LoVo (cell line): ENCODE measurements at places on chromosomes 1 and 21.
A peak's percentile ranks its signal among the peaks of the same experiment; 100 is the strongest.

DNA sequence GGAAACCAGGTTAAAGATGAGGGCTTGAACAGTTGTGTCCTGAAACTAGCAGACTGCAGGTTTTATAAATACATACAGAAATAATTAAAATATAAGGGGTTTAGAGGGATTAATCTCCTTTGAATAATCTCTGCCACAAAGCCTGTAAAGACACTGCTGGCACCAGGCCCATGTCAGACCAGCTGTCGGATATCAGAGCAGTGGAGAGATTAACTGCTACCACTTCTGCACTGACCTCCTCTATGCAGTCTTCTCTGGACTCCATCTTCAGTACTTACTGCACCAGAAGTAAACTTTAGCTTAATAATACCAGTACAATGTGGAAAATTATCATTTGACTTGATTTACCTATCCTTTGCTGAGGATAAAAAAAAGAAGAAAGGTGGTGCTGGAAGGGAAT, 128.6 kb downstream of the LHX4 start:
- DNase-seq: no peak

DNA sequence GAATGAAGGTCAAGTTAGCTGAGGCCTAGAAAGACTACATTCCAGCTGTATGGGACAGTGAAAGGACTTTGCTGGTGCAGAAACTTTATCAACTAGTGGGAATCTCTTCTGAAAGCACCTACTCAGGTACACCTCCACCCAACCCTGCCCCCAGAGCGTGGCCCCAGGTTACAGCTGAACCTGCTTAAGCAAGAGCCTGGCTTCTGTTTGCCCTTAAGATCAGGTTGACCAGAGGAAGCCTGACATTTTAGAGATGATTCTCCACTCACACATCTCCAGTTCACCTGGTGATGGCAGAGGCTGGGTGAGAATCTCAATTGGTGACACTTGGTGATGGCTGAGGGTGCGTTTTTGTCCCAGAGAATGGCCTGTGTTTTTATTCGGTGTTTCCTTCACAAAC, 24.0 kb downstream of the ELAPOR1 start:
- no peak for DNase-seq

GRCh38 chr1:233443040-233443760, 115.7 kb downstream of the MAP3K21 start:
- DNase-seq: peak; percentile 82

GRCh38 chr1:53413175-53414001, 45.8 kb upstream of the DMRTB1 start:
- DNase-seq: peak; percentile 5

DNA sequence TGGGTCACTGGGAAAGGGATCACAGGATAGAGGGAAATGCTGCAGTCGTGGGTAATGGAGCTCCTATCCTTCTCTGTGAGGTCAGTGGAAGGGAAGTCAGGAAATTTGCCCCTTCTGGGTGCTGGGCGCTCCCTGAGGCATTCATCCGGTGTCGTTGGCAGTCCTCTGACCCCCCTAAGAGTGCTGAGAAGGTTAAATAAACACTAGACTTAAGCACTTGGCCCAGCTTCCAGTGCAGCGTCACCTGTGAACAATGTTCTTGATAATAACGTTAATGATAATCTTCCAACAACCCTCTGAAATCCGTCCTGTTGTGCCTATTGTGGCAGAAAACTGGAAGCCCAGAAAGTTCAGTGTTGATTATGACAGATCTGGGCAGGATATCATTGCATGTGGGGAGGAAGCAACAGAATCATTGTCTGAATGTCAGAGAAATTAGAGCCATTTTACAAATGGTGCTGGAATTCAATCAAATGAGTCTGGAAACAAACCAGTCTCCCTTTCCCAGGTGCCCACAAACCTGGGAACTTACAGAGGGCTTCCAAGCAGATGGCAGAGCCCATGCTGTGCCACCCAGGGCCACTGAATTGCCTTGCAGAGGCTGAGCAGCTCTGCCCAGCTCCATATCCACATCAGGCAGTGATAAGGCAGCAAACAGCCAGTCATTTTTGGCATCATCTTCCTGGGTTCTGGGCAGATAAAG, 216.8 kb downstream of the KAZN start:
- no peak for DNase-seq

DNA sequence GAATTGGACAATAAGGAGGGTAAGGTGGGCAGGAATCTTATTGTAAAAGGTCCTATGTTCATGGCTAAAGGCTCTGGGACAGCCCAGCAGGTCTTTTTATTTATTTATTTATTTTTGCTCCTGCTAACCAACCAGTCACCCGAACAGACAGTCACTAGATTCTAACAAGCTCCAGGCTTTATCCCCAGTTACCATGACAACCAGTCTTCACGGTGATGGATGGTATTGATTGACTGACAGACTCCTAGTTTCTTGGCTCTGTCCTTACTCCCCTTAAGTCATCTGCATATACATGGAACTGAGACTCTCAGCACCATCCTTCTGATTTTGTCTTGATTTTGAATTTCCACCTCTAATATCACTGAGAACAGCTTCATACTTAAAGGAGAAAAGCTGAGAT, 44.3 kb downstream of the C8A start:
- DNase-seq: no peak

GRCh38 chr1:9018333-9018732, 7.9 kb downstream of the SLC2A7 start:
- no peak for DNase-seq

- no peak for DNase-seq
These were observed 224.0 kb upstream of the COA6 start for GRCh38 chr1:234149217-234149616.

DNA sequence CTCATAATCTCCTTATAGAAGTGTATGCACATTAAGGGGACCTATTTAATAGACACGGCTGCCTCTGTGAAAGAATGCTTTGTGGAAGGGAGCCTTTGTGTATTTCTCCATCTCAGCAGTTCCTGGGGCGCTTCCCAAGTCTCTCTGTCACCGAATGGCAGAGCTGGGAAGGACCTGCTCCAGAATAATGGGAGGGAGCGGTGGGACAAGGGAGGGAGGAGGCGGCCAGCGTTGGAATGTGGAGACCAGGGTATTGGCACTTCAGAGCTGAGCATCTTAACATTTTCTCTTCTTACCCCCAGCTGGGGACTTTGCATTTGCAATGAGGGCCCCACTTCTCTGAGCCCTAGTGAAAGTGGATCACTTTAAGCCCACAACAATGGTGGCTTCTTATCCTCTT, 23.9 kb downstream of the CACHD1 start:
- DNase-seq: no peak

DNA sequence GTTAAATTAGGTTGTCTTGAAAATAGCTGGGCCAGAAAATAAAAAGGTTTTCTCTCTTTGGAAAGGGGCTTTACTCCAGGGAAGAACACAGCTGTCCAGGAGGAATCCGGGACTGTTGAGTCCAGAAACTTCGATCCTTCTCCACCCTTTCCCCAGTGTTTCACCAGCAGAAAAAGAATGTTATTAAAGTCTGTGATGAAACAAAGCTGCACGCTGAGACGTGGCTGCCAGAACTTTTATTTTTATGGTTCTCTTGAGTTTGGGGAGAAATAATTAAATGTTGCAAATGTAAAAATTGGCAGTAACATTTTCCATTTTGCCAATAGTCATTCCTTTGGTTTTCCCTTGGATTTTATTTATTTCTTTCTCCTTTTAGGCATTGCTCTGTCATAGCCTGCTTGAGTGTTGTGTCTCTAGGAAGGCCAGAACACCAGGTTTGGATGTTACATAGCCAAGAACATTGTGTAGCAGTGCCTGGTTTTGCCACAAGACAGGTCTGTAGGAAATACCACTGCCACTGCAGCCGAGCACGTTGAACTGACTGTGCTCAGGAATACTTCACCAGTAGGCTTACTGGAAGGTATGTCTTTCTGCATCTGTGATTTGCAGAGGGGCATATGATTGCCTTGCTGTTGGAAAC, 87.4 kb downstream of the ROR1 start:
- DNase-seq: no peak

GRCh38 chr1:116345843-116346242, 27.2 kb upstream of the ATP1A1 start:
- DNase-seq: no peak

- DNase-seq: no peak
These were observed 109.7 kb upstream of the SYT6 start for GRCh38 chr1:114263343-114263742.

DNA sequence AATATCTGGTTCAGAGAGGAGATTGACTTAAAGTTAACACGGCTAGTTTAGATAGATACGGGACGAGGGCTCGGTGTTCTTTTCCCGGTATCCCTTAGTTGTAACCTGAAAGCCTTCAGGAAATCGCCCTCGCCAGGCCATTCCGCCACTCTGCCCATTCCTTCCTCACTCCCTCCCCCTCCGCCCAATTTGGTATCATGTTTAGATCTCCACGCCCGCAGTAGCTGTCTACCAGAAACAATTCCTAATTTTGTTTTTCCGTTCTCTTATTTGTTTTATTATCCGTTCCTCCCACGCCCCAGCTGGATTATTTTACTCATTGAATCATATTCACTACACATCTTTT, 685 bp upstream of the VAMP4 start:
- DNase-seq: peak; percentile 49

DNA sequence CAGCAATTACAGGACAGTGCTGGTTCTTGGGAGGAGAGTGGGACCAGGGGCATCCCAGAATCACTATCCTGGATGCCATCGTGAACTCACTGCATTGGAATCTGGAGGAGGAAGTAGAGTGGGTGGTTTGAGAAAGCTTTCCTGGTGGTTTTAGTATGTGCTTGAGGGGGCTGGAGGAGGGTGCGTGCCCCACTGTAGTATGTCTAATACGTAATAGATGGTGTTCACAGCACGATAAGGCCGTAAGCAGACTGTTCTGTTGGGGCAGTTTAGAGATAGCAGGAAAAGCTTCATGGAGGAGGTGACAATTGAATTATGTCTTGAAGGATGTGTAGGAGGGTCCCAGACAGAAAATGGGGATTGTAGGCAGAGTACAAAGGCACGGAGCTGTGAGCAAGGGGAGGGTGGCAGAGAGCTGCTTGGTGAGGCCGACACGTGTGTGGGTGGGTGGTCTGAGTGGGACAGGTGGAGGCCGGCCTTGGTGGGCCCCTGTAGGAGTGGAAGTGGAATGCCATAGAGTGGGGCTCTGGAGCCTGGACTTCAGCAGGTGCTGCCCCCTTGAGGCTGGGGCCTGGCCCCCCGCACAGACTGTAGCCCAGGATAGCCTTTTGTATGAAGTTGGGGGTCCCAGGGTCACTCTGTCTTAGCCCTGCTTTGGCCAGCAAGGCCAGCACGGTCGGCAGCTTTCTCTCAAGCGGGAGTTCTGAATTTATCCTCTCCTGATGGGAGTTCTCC, 37.0 kb downstream of the IL6R start:
- DNase-seq: no peak

DNA sequence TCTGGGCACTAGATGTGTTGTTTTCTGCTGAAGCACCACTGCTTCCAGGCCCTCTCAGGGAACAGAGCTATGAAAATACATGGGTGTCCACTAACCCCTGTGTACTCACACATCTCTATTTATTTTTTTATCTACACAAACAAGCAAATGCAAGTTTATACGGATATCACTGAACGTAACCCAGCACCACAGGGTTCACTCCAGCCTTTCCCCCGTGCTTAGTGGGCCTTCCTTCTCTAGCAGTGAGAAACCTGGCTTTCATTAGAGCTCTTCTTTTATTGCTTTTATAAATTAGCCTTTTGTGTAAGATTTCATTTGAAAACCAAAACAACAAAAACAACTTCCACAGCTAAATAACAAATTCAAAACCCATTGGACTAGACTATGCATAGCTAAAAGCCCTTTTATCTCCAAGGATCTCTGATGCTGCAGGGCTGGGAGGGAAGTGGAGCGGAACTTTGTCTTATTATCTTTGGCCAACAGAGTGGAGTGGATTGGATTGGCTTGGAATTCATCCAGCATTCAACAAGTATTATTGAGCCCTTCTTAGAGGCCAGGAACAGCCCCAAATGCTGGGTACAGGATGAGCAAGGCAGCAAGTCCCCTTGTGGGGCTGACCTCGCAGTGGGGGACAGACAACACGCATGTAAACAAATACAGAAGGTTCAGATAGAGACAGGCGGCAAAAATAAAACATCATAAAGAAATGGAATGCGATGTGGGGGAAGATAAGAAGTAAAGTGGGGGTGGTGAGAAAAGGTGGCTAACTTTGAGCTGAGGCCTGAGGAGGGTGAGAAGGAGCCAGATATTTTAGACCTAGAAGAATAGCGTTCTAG, 371.8 kb upstream of the POU3F1 start:
- no peak for DNase-seq

GRCh38 chr1:2880086-2880485, 78.6 kb upstream of the TTC34 start:
- no peak for DNase-seq

DNA sequence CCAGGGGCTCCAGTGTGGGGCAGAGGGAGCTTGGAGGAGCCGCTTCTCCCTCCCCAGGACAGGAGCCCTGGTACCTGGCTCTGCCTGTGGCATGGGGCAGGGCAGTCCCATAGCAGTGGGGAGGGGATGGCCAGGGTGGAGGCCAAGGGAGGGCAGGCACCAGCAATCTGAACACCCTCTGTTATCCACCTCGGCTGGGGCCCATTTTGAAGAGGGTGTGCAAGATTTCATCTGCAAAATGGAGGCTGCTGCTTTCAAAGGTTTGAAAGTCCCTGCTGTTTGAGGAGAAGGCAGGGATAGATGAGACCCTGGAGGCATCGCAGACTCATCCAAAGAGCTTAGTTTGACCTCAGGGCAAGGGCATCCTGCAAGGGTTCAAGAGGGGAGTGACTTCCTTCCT, 15.2 kb upstream of the TMPRSS2 start:
- DNase-seq: no peak

- DNase-seq: peak; percentile 64
These were observed 6.7 kb downstream of the NCDN start for GRCh38 chr1:35564037-35564883.

- no peak for DNase-seq
These were observed 24.3 kb downstream of the COL6A2 start for GRCh38 chr21:46122237-46122671.

DNA sequence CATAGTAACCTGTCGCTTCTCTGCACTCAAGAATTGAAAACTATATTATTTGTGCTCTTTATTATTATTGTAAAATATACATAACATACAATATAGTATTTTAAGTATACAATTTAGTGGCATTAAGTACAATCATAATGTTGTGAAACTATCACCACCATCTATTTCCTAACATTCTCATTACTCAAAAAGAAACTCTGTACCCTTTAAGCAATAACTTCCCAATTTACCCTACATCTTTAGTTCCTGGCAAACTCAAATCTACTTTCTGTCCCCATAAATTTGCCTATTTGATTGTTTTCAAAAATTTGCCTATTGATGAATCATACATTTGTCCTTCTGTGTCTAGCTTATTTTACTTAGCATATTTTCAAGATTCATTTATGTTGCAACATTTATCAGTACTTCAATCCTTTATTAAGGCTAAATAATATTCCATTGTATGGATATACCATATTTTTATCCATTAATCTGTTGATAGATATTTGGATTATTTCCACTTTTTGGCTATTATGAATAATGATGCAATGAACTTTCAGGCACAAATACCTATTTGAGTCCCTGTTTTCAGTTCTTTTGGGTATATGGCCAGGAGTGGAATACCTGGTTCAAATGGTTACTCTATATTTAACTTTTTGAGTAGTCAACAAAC, 99.6 kb upstream of the DMRTA2 start:
- no peak for DNase-seq
